ENCODE measurements at places on chromosomes 2 and 18.

GRCh38 chr2:71814885-71815284, 332.8 kb downstream of the CYP26B1 start:
- no peak for DNase-seq

GRCh38 chr18:4691836-4692235, 236.7 kb upstream of the DLGAP1 start:
- no peak for DNase-seq

DNA sequence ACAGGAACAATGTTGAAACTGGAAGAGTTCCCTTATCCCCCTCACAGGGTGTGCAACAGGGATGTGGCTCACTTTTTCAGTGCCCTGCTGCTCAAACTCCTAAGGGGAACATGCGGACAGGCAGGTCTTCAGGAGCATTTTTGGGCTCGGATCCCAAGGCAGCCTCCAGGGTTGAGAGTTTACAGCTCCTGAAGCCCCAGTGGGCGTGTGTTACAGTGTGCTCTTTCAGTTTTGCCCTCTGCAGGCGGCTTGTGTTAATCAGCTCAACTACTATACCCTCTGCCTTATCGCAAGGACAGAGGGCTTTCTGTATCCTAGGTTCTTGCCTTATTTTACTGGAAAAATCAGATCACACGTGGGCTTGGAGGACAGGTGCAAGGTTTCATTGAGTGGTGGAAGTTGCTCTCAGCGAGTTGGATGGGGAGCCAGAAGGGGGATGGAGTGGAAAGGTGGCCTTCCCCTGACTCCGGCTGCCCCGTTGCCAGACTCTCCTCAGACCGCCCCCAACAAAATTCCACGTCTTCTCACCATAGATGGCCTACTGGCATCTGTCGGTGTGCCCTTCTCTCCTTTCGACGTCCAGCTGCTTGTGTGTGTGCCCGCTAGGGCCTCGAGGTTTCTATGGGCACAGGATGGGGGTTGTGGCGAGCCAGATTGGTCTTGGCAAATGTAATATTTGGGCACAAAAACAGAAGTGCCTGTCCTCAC, 541.9 kb downstream of the TMX3 start:
- DNase-seq, result no peak

DNA sequence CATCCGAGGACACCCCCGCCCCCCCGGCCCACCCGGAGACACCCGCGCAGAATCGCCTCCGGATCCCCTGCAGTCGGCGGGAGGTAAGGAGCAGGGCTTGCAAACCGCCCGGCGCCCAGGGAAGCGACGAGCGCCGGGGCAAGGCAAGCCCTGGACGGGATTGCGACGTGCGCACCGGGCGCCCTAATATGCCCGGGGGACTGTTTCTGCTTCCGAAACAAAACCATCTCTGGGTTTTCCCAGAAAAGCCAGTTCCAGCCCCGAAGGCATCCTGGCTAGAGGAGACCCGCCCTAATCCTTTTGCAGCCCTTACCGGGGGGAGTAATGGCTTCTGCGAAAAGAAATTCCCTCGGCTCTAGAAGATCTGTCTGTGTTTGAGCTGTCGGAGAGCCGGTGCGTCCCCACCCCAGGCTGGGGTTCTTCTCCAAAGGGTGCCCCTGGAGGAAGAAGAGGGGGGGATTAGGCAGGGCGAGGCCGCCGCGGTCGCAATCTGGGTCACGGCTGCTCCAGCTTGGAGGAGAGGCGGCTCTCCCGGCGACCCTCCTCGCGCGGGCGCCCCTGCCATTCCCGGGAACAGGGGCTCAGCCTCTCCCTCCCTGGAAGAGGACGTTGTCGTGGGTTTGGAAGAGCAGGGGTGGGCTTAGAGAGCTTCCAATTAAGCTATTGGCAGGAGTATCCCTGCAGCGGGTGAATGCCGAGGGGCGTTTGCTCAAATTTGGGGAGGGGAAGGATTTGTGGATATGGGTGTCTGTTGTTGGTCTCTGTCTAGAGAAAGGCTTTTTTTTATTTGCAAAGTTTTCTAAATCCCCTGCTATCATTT, 521 bp downstream of the MYCN start:
- DNase-seq, result no peak

Data from stimulated activated CD4-positive, alpha-beta T cell treated with anti-CD3 and anti-CD28 coated beads, Interleukin-1b, Interleukin-23, amount 100 ng/mL, for 4 hours (primary cell).